ENCODE measurements at places on chromosomes 13 and 19. TPM values are rescaled to one million over a fixed set of nuclear protein-coding genes. Genes with fewer than 3 reads are reported as not detected.

The SULT2B1 gene
- total RNA-seq: 4.3 TPM

The STXBP2 gene
- 47.5 TPM for total RNA-seq

The LHB gene
- total RNA-seq: not detected

The MCEMP1 gene
- total RNA-seq: not detected

The A1BG gene
- total RNA-seq: 4.8 TPM
